Renal cortical epithelial cell (primary cell): ENCODE measurements at places on chromosomes 6 and 20. TPM values are rescaled to one million over a fixed set of nuclear protein-coding genes. Genes with fewer than 3 reads are reported as not detected.

DNA sequence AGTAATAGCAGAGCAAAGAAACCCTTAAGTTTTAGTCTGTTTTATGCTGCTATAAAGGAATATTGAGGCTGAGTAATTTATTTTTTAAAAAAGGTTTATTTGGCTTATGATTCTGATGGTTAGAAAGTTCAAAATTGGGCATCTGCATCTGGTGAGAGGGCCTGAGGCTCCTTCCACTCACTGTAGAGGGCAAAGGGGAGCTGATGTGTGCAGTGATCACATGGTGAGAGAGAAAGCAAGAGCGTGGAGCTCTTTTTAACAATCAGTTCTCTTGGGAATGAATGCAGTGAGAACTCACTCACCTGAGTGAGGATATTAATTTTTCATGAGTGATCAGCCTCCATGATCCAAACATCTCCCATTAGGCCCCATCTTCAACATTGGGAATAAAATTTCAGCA lies 36.4 kb upstream of the SAMD3 start:
- DNase-seq = no peak

DNA sequence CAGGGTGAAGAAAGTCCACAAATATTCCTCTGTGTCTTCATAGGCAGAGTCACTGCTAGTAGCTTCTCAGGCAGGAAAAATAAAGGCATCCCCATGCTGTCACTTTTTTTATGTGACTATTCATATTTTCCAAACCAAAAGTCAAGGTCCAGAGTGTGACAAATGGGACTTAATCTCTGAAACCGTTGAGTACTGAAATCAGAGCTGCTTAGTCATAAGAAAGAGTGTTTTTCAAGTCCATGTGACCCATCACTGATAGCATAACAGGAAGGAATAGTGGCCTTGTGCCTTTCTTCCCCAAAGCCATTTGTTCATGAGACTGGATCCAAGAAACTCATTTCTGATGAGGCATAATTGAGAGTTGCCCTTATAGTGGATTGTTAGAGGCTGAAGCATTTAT lies 210.3 kb upstream of the TSHZ2 start:
- no peak for DNase-seq

GRCh38 chr6:151721146-151721545 lies 86.3 kb upstream of the ESR1 start:
- no peak for DNase-seq

DNA sequence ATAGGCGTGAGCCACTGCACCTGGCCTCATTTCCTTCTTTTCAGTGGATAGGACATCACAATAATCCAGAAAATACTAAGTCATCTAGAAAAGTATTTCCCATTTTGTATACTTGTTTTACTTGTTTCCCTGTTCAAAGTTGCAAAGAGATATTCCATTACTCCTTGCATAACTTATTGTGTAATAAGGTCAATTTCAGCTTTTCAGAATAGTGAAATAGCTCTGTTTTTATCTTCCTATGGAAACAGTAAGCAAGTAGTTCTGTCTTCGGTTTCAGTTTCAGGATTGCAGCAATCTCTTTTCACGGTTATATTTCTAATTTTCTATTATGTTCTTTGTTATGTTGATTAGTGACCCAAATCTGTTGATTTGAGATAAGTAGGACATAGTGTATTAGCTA lies 6.0 kb downstream of the STX11 start:
- DNase-seq = no peak

DNA sequence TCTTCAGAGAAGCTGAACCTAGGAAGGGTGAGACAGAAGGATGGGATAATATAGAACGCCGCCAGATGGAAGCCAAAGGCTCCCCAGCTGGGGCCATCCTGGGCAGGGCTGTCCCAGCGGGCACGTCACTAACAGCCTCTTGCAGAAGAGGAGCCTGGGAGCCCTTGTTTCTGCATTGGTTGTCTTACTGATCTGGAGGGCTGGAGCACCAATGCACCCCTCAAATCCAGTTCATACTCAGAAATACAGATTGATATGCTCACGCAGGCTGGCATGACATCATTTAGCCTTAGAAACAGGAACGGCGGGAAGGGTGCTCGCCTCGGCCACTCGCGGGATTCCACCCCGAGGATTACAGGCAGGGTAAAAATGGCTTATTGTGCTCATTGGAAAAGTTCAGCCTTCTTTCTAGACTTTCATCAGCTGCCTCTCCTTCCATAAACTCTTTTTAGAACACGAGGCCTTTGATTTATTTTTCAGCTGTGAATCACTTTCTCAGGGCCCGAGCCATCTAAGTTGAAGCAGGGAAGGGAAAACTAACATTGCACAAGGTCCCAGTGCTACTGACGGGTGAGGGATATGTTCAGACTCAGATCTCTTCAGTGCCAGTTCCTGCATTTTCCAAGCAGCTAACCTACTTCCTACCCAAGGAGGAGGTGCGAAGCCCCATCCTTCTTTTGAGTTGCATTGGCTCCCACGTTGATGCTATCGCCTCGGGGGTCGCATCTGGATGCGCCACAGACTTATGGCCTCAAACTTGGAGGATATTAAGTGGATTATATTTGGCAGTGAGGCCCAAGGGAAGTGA lies 82.3 kb downstream of the GMPR start:
- no peak for DNase-seq

RBPJL gene
- not detected in 2 replicates for total RNA-seq

CLIC5 gene
- total RNA-seq = 0.35 and 3.5 TPM in 2 replicates

DNA sequence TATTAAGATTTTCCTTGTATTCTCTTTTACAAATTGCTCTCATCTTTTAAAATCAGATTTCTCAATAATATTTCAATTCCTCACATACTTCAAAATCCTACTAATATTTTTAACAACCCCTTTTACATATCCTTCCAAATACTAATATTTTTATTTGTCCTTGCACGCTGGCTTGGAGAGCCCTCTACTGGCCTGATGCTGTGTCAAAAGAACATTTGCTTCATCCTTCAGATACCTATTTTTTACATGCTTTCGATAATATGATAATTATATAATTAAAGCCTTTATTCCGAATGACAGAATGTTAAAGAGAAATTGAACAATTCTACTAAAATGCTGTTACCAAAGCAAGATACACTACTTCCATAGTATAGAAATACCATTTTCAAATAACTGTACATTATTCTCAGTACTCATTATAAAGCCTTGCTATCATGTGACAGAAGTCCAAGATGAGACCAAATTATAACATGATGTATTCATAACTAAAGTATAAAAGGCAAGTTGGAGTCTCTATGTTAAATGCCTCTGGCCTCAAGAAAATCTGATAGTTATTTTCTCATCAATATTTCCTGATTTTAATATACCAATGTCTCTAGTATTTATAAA lies 39.0 kb upstream of the PLN start:
- DNase-seq = peak; percentile 13

DNA sequence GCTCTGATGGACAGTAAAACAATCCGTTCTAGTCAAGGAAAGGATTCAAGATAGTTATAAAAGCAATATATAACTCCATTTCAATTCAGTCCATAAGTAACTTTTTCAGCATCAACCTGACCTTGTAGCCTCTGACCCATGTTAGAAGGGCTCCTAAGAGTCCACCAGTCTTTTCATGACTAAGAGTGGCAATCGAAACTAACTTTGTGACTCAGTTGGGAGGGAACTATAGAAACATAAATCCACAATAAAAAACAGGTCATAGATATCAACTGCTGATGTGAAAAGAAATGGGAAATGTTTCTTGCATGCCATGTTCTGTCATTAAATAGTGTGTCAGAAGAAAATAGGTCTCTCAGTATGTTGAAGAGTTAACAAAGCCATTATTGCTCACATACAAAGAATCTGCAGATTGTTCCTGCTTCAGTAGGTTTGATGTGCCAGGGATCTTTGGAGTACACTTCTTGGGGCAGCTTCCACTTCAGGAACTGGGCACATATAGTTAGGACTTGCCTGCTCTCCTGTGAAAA lies 16.2 kb upstream of the RBL1 start:
- DNase-seq = peak; percentile 16

DNA sequence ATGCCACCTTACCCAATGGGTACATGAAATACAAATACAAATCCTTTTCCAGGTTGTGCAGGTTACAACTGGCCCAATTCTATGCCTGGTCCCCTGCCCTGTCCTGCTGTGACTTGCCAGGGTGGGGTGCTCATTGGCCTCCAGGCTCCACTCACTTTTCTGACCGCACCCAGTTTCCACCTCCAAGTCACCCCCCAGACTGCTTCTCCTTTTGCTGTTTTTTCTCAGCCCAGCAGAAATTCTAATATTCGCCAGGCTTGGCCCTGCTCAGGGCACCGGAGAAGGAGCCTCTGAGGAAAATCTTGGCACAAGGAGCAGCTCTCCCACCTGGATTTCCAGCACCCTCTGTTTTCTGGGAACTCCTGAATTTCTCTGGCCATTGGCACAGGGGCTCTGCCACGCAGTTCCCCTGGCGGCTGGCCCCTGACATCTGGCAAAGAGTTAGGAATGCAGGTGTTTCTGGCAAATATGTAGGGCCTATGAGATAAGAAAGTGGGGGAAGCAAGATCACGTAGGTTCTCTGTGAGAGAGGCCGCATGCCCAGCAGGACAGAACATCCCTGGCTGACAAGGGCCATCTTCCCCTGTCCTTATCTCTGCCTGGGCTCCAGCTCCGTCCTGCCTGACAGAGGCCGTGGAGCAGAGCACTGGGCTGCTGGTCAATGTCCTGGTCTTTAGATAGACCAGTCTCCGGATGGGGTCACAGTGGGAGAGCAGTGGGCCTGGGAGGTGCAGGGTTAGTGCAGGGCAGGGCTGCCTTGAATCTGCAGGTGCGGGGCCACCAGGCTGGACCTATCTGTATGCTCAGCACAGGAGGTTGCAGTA lies 2.9 kb upstream of the RAET1E start:
- no peak for DNase-seq

DNA sequence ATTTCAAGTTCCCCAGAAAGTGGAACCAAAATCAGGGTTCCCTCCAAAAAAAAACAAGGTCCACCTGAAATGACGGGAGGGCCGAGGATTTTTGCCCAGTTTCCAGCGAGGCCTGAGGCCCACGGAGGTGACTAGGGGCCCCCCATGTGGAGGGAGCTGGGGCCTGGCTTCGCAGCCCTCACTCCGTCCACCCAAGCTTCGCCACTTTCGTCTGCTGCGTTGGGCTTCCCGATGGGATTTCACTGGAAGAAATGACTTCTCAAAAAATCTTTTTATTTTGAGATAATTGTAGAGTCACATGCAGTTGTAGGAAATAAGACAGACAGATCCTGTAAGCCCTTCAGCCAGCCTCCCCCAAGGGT lies 208.3 kb downstream of the TAF4 start:
- no peak for DNase-seq

BMP2 gene
- 16.7 and 17.2 TPM in 2 replicates for total RNA-seq

DNA sequence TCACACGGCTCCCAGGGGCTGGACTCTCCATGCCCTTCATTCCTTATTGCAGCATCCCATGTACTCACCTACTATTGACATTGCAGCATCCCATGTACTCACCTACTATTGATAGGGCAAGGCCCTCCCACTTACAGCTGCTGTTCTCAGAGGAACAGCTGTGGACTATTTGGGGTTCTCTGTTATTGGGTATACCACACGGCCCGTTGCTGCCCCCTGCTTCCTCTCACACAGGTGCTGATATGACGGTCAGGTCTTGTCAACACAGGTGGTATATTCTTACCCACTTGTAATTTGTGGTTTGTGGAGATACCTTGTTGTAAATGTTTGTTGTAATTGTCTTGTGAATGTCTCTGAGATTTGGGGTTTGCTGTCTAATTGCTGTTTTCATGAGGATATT lies 18.8 kb downstream of the ALDH5A1 start:
- DNase-seq = no peak

- DNase-seq = peak; percentile 68
Measured at GRCh38 chr6:47440719-47441118, 36.9 kb upstream of the CD2AP start.
